Fibroblast of lung (primary cell): ENCODE measurements at places on chromosomes 5 and 9. TPM values are rescaled to one million over a fixed set of nuclear protein-coding genes. Genes with fewer than 3 reads are reported as not detected.

PCDHB4 gene
- 0.50 and 0.51 TPM in 2 replicates for total RNA-seq

OTP gene
- total RNA-seq, result not detected in 2 replicates

FBXW5 gene
- 136 and 166 TPM in 2 replicates for total RNA-seq

CCDC192 gene
- not detected in 2 replicates for total RNA-seq

KLHL9 gene
- total RNA-seq, result 37.2 and 37.5 TPM in 2 replicates

CFAP90 gene
- total RNA-seq, result 0.26 TPM in 1 of 2 replicates, not detected in the other

TAF11L11 gene
- total RNA-seq, result not detected in 2 replicates

PCDHAC2 gene
- total RNA-seq, result 1.7 and 2.6 TPM in 2 replicates

SLC45A2 gene
- total RNA-seq, result under 0.01 TPM in 2 replicates

C9orf153 gene
- 0.17 and 0.51 TPM in 2 replicates for total RNA-seq

MEGF9 gene
- 15.9 and 24.9 TPM in 2 replicates for total RNA-seq

CD274 gene
- 3.3 and 5.9 TPM in 2 replicates for total RNA-seq

DMRTA1 gene
- 0.26 and 0.83 TPM in 2 replicates for total RNA-seq

PPP2R2B gene
- under 0.01 and 1.5 TPM in 2 replicates for total RNA-seq

ZDHHC11B gene
- total RNA-seq, result under 0.01 TPM in 2 replicates

LVRN gene
- 0.17 and 0.26 TPM in 2 replicates for total RNA-seq

CEMIP2 gene
- total RNA-seq, result 45.6 and 46.2 TPM in 2 replicates

STK32A gene
- 2.5 and 2.8 TPM in 2 replicates for total RNA-seq

ITK gene
- 0.17 TPM in 1 of 2 replicates, not detected in the other for total RNA-seq

MTX3 gene
- total RNA-seq, result 14.1 and 18.0 TPM in 2 replicates

CCDC183 gene
- 0.99 and 1.0 TPM in 2 replicates for total RNA-seq

POU5F2 gene
- 0.51 and 0.66 TPM in 2 replicates for total RNA-seq

AQP7 gene
- 0.26 and 0.83 TPM in 2 replicates for total RNA-seq

PRRT1B gene
- total RNA-seq, result not detected in 2 replicates

ANKRD20A1 gene
- total RNA-seq, result under 0.01 TPM in 1 of 2 replicates, not detected in the other

SOHLH1 gene
- not detected in 2 replicates for total RNA-seq

FAXDC2 gene
- total RNA-seq, result 11.3 and 20.6 TPM in 2 replicates

TNC gene
- total RNA-seq, result 457 and 560 TPM in 2 replicates

JAKMIP2 gene
- total RNA-seq, result 0.51 and 1.3 TPM in 2 replicates

BAAT gene
- total RNA-seq, result not detected in 2 replicates

SOWAHA gene
- 0.17 and 0.26 TPM in 2 replicates for total RNA-seq

PCDHGA2 gene
- total RNA-seq, result 2.8 and 4.5 TPM in 2 replicates

CAMK4 gene
- 0.77 and 0.83 TPM in 2 replicates for total RNA-seq

GRM6 gene
- total RNA-seq, result not detected in 2 replicates

C6 gene
- total RNA-seq, result 0.26 TPM in 1 of 2 replicates, not detected in the other

PPP3R2 gene
- not detected in 2 replicates for total RNA-seq

IFNA14 gene
- not detected in 2 replicates for total RNA-seq

DRD1 gene
- 2.0 and 2.6 TPM in 2 replicates for total RNA-seq

IRGM gene
- 0.17 TPM in 1 of 2 replicates, not detected in the other for total RNA-seq

CARTPT gene
- total RNA-seq, result not detected in 2 replicates

SPDL1 gene
- 6.9 and 10.9 TPM in 2 replicates for total RNA-seq

PELO gene
- total RNA-seq, result 31.1 and 45.2 TPM in 2 replicates

PPIC gene
- 65.7 and 70.1 TPM in 2 replicates for total RNA-seq

RASEF gene
- 0.51 and 1.2 TPM in 2 replicates for total RNA-seq
